ENCODE measurements at places on chromosomes 2 and 18. TPM values are rescaled to one million over a fixed set of nuclear protein-coding genes. Genes with fewer than 3 reads are reported as not detected.

DNA sequence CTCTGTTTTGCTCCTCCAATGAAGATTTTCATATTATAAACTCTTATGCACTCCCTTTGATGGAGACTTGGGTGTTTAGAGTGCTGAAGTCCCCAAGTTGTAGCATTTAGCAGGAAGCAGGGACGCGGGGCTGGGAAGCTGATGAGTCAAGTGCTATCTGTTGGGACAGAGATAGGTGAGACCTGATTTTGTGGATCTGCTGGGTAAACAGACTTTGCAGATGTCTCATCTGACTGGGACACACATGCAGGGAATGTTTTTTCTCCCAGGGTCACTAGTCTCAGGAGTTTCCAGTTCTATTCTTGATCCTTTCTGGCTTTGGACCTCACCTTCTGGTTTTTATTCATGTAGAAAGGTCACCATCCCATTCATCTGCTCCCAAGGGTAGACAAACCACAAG lies 79.7 kb upstream of the ACAA2 start:
- no peak for DNase-seq

- DNase-seq = no peak
These were observed 119.1 kb downstream of the CCDC74A start for GRCh38 chr2:131646669-131647297.

DNA sequence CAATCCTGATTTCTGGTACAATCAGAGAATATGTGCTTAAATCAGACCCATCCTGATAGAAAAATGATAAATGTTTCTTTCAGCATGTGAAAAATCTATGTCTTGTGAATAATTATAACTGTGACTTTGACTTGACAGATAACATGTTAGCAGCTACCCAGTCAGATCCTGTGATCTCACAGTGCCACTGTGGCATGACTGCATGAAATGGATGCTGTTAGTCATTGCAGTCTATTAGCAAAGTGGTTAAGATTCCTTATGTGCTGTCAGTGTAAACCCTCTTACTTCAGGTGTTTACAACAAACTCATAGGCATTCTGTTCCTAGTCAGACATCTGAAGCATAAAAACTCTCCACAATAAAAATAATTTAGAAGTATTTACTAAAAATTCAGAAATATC lies 244.6 kb upstream of the RND3 start:
- no peak for DNase-seq

DNA sequence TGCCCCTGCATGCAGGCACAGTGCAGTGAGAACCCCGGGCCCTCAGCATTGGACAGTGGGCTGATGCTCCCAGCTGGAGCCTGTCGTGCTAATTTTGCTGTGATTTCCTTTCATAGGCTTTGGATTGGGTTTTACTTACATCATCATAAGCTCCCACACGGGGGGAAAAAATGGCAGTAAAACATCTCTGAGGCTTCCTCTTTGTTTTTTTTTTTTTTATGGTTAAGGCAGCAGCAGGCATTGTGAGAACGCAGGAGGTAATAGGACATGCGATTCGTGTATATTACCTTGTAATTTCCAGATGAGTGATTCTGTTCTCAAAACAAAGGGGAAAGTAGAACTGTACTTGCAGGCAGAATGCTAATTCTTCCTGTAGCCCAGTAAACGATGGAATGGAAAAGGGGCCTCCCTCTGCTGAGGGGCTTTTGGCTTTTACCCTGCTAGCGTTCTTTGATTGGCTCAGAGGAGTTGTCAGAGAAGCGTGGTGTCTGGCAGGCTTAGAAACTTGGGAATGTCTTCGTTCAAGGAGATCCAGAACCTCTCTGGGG lies 89.7 kb downstream of the NPAS2 start:
- peak; percentile 46 for DNase-seq

Gene HNMT
- polyA plus RNA-seq = 78.8 TPM

DNA sequence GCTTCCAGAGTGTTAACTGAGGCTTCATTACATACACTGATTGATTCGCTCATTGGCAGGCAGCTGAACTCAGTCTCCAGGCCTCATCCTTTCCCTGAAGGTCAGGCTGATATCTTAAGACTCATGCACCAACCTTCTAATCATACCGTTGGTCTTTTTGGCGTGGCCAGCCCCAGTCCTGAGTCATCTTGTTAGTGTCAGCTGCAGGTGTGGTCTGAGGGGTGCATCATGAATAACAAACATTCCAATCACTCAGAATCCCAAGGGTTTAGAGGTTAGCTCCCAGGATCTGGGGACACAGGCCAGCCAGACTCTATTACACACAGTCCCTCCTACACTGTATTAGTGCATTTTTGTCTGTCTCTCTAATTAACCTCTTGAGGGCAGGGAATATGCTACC lies 271.5 kb downstream of the HRH4 start:
- no peak for DNase-seq

DNA sequence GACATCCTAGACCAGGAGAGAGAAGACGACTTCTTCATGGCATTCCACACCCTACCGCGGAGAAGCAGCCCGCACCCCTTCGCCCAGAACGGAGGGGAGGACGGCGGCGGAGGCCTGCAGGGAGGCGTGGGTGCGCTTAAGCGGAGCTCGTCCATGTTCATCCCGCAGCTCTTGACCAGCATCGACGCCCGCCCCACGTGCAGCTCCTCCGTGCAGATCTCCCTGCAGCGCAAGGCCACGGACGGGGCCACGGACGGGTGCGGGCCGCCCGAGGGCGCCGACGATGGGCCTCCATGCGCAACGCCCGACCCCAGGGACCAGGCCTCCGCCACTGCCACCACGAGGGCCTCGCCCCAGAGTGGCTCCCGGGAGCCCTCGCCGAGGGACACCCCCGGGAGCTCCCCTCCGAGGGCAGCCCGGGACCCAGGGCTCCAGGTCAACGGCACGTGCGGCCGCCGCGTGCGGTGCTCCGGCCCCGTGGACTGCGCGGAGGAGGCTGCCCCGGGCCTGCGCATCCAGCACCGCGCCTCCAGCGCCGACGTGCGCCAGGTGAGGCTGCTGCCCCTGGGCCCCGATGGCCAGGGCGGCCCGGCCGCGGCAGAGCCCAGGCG lies 211.8 kb downstream of the NEDD4L start:
- no peak for DNase-seq

Gene GPR35
- 2.9 TPM for polyA plus RNA-seq

GRCh38 chr2:44016282-44016681 lies 20.5 kb upstream of the LRPPRC start:
- DNase-seq = peak; percentile 80

Gene FOXD4L1
- 0.60 TPM for polyA plus RNA-seq

Gene SERPINB10
- 0.27 TPM for polyA plus RNA-seq

GRCh38 chr18:69209761-69210160 lies 190.9 kb upstream of the DOK6 start:
- DNase-seq = no peak

GRCh38 chr2:42385225-42385624 lies 24.2 kb upstream of the COX7A2L start:
- no peak for DNase-seq

DNA sequence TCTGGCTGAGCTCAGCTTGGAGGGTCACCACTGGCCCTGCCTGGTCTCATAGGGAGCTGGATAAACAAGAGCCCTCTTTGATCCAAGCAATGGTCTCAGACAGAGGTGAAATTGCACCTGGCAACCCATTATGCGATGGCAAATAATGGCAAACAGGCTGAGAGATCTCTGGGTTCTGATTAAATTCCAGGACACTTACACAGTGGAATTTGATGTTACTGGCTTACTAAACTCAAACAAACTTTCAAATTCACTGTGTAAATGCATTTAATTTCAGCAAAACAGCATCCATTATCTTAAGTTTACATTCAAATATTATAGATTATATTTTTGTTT lies 19.5 kb upstream of the STAT4 start:
- no peak for DNase-seq

DNA sequence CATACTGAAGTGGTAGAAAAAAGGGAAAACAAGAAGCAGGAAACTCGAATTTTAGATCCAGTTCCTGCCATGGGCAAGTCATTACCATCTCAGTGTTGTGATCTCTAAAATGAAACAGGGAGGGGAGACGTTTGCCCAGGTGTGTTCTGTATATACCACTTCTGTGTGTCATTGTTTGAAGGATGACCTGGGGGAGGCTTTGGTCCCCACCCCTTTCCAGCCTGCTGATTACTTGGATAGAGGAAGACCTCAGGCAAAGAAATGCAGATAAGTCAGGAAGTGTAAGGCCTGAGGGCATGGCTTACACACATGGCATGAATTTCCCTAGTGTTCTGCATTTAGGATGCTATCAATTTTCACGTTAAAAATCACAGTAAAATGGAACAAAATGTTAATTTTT lies 205.2 kb upstream of the CXCR4 start:
- no peak for DNase-seq

GRCh38 chr2:168245074-168245825 lies 2.1 kb downstream of the STK39 start:
- DNase-seq = no peak

DNA sequence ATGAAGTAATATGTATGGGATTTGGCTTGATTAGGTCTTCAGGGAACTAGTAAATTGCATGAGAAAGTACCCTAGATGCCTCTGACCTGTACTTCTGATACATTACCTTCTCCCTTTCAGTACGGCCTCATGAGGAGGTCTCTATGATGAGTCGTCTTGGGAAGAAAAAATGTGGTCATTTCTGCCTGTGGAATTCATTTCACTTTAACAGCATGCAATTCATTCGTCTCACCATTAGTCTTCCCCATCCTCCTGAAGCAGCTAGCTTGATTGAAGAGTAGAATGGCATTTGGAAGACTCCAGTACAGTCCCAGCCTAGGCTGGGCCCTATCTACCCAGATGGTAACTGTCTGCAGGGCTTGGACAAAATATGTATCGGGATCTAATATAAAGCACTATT lies 52.2 kb downstream of the TMX3 start:
- DNase-seq = no peak

Gene ELP2
- 150 TPM for polyA plus RNA-seq

Gene FZD7
- polyA plus RNA-seq = 64.1 TPM

Gene KCNG2
- 0.13 TPM for polyA plus RNA-seq

GRCh38 chr2:200617156-200618053 lies 31.6 kb downstream of the AOX1 start:
- no peak for DNase-seq

- no peak for DNase-seq
These were observed 364.3 kb downstream of the TNS1 start for GRCh38 chr2:217638533-217638932.

Gene ANKRD12
- 33.8 TPM for polyA plus RNA-seq

Gene DSG1
- polyA plus RNA-seq = 0.05 TPM

Gene ATOH8
- 10.3 TPM for polyA plus RNA-seq

DNA sequence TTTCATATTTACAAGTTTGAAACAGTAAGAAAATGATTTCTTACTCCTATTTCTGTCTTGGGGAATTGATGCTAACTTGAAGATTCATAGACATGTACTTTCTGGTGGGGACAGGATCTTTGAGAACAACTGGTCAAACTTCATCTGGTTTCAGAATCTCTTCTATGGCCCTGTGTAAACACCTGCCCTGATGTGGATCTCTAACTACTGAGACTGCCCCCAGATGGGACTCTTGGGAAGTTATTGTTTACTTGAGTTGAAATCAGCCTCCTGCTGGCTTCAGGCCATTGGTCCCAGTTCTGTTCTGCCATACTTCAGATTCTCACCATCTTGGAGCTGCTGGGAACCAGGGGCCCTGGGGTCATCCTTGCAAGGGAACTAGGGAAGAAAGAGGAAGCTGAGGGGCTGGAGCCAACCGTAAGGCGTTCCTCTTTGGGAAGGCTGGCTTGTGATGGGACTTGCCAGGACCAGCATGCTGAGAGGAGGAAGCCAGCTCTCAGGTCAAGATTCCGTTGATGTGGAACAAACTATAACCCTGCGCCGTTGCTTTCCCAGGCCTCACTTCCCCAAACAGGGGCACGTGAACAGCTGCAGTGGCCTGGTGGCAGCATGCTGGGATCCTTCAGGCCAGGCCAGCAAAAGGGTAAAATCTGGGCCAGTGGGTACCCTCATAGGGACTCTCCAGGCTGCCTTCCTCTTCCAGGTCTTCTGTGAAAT lies 135.5 kb upstream of the CXCR4 start:
- no peak for DNase-seq

Gene STEAP3
- 1.3 TPM for polyA plus RNA-seq

GRCh38 chr2:231429152-231429551 lies 33.6 kb downstream of the B3GNT7 start:
- DNase-seq = no peak

GRCh38 chr2:234051374-234052070 lies 1.0 kb downstream of the SPP2 start:
- no peak for DNase-seq

GRCh38 chr18:51290860-51291259 lies 93.4 kb upstream of the MEX3C start:
- no peak for DNase-seq

Gene RAB6D
- 1.7 TPM for polyA plus RNA-seq

Gene LIMS3
- 2.4 TPM for polyA plus RNA-seq

GRCh38 chr2:176137906-176138305 lies 8.4 kb downstream of the HOXD8 start:
- DNase-seq = no peak

Gene MC2R
- polyA plus RNA-seq = not detected

GRCh38 chr2:112709703-112710102 lies 11.1 kb upstream of the NT5DC4 start:
- DNase-seq = no peak

- DNase-seq = no peak
These were observed 321.0 kb downstream of the TNS1 start for GRCh38 chr2:217681791-217682190.

Gene CYP27C1
- polyA plus RNA-seq = 13.8 TPM

Gene LCT
- polyA plus RNA-seq = 0.03 TPM

DNA sequence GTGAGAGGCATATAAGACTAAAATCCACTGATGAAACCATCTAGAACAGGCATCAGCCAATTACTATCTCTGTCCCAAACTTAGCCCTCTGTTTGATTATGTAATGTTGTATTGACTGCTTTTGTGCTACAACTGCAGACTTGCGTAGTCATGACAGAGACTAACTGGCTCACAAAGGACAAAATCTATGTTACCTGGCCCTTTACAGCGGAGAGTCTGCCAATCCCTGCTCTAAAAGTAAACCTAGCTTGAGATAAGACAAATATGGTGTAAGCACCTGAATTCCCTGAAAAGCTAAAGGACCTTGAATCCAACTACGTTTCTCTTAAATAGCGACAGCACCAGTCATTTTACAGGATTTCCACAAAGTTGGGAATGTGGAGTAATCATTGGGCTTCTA lies 102.8 kb upstream of the LRRTM1 start:
- DNase-seq = no peak

GRCh38 chr2:69926849-69927515 lies 12.1 kb downstream of the MXD1 start:
- no peak for DNase-seq

GRCh38 chr2:64937687-64938491 lies 51.3 kb upstream of the SLC1A4 start:
- DNase-seq = no peak

Gene ALK
- polyA plus RNA-seq = 0.55 TPM

DNA sequence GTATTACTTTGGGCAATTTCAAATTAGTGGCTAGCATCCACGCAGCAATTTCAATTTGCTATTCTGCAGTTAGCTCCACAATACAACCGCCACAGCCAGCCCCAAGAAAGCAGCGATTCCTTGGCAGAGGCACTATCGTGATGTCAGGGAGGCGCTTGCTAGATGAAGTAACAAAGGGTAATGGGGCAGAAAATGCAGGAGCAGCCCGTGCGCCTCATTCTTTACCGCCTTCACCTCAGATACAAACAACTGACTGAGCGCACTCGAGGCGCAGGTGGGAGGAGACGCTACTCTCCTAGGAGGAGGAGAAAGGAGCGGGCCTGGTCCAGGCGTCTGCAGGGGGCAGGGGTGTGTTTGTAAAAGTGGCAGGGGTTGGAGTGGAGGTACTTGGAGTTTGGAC lies 76.9 kb upstream of the ASB18 start:
- no peak for DNase-seq

Gene FER1L5
- polyA plus RNA-seq = 1.9 TPM

Gene C2orf72
- polyA plus RNA-seq = 4.0 TPM

Gene NAT8
- 18.6 TPM for polyA plus RNA-seq

Data from left kidney (tissue), 8 donors.